ENCODE measurements at places on chromosomes 6 and 20. TPM values are rescaled to one million over a fixed set of nuclear protein-coding genes. Genes with fewer than 3 reads are reported as not detected.

TRAPPC3L gene
- 0.20 TPM for total RNA-seq

KCNQ2 gene
- total RNA-seq: not detected

MDFI gene
- 12.3 TPM for total RNA-seq

CRISP3 gene
- total RNA-seq: not detected

GRM1 gene
- total RNA-seq: 0.07 TPM

DNA sequence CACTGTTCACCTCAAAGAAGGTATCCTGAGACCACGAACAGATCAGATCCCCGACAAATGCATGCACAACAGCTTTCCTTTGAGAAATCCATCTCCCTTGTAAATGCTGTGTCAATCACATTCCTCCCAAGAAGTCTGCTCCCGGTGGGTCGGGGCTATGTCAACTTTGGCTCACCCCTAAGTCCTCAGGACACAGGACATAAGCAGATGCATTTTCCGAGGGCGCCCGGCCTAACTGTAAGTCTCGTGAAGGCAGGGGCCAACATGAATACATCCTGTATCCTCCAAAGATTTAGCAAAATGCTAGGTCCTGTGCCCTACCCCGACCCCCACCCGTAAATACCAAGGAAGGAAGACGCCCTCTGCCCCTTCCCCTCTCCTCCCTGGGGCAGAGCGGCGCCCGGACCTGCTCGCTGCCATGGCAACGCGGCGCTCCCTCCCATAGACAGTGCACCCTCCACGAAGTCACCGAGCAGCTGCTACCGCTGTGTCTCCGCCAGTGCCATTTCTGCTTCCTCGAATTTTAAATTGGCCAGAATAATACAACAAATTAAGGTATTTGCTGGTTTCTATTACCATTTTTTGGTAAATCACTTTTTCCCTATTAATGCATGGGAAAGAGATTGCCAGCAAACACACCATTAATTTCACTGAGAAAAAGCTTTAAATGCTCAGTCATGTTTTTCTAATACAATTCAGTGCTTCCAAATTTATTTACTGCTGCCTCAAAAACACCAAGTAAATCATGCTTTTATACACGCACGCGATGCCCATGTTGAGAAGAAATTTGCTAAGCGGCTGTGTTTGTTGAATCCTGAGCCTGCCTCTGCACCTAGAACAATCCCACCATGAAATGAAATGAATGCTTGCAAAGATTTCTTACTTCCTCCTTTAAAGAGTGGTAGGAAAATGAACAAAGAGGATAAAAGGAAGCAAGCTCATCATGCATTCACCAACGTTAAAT is 100.6 kb downstream of the PCSK2 start:
- DNase-seq: no peak
- no peaks in the 10 kb centered on the region for H3K4me1 ChIP-seq
- H3K4me3 ChIP-seq: no peak overlapping the region
- H3K27ac ChIP-seq: no peak overlapping the region

DNA sequence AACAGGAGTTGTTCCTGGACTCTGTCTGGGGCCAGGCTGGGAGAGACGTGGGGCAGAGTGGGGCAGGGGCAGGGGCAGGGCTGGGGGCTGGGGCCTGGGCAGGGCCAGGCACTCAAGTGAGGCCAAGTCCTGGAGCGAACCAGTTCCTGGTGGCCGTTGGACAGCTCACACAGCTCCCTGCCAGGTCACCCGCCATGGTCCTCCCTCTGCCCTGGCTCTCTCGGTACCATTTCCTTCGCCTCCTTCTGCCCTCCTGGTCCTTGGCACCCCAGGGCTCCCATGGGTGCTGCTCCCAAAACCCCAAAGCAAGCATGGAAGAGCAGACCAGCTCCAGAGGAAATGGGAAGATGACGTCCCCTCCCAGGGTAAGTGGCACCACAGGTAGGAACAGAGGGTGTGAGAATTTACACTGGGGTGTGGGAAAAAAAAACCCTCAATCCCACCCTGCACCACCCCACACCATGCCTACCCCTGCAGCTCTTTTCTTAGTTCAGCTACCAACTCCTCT is at the start of gene MCCD1:
Gene MCCD1, plus strand, starts transcription at position 142 of the 508 bp plus-strand sequence. Its CDS starts 53 bp downstream, at position 195.
- DNase-seq: no peak
- H3K27me3 ChIP-seq: no peaks in the 10 kb centered on the region
- H3K4me1 ChIP-seq: no peaks in the 10 kb centered on the region
- no peak within 1 kb of the TSS for H3K27ac ChIP-seq

GRCh38 chr6:26183237-26183580 is 96.0 kb downstream of the HFE start:
- no peak for DNase-seq
- H3K4me3 ChIP-seq: peak overlapping the region; percentile 59
- H3K27me3 ChIP-seq: no peaks in the 10 kb centered on the region
- peak overlapping the region; percentile 81 for H3K27ac ChIP-seq
- no peaks in the 10 kb centered on the region for H3K36me3 ChIP-seq
- H3K4me1 ChIP-seq: peaks cover 10% of the 10 kb centered on the region

- no peaks in the 10 kb centered on the region for H3K36me3 ChIP-seq
- H3K4me3 ChIP-seq: no peak overlapping the region
- no peaks in the 10 kb centered on the region for H3K27me3 ChIP-seq
- no peaks in the 10 kb centered on the region for H3K4me1 ChIP-seq
Measured at GRCh38 chr6:149043476-149044130, 273.9 kb upstream of the TAB2 start.

GRCh38 chr6:358432-358831 is 33.1 kb upstream of the IRF4 start:
- H3K27me3 ChIP-seq: no peaks in the 10 kb centered on the region
- no peaks in the 10 kb centered on the region for H3K4me1 ChIP-seq
- no peak for DNase-seq

DNA sequence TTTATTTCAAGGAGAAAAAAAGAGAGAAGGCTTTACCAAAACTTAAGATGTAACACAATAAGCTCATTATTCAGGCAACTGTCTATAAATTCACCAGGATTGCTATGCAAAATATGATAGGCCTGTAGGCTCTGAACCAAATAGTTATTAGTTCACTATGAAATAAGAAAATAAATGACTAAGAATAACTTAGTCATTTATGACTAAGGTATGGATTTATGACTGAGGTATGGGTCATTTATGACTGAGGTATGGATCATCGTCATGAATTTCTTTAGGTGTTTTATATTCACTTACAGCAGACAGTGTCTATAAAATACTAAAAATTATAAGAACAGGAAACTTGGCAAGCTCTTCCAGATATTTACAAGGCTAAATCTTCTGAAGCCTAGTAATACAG is 52.1 kb upstream of the SNX9 start:
- DNase-seq: no peak
- no peaks in the 10 kb centered on the region for H3K4me1 ChIP-seq
- H3K27me3 ChIP-seq: no peaks in the 10 kb centered on the region
- no peaks in the 10 kb centered on the region for H3K36me3 ChIP-seq
- no peak overlapping the region for H3K27ac ChIP-seq
- H3K4me3 ChIP-seq: no peak overlapping the region

DNA sequence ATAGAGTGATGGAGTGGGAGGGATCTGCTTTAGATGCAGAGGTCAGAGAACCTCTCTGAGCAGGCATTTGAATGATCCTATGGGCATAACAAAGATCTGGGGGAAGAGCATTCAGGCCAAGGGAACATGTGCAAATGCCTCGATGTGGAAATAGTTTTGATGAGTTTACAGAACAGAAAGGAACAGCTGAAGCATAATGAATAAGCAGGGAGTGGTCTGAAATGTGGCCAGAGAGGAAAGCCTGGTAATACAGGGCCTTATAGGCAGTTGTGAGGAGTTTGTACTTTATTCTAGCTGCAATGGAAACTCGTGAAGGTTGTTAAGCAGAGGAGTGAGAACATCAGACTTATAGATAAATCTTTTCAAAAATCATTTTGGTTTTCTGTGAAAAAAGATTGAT is 33.0 kb upstream of the ME1 start:
- H3K36me3 ChIP-seq: no peaks in the 10 kb centered on the region
- H3K4me3 ChIP-seq: no peak overlapping the region

- H3K27me3 ChIP-seq: no peaks in the 10 kb centered on the region
- no peak overlapping the region for H3K4me3 ChIP-seq
- H3K27ac ChIP-seq: no peak overlapping the region
- no peaks in the 10 kb centered on the region for H3K36me3 ChIP-seq
- H3K4me1 ChIP-seq: no peaks in the 10 kb centered on the region
Measured at GRCh38 chr20:44917399-44917798, 7.5 kb downstream of the PABPC1L start.

DNA sequence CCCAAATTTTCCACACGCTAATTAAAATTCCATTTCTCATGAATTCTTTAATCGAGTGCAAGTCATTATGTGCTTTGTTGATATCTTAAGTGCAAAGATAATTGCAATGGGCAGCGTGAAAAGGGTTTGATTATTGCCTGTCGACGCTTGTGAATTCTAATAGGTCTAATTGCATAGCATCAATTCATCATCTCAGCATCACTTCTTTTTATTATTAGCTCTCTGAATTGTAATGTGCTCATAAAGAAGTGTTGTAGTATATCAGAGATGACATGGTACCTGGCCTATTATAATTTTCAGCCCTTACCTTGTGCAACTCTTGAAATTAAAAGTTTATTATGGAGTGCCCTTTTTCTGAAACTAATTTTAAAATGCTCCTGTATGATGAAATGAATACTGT is 866.8 kb upstream of the FLRT3 start:
- no peak overlapping the region for H3K27ac ChIP-seq
- H3K27me3 ChIP-seq: no peaks in the 10 kb centered on the region
- DNase-seq: no peak

DNA sequence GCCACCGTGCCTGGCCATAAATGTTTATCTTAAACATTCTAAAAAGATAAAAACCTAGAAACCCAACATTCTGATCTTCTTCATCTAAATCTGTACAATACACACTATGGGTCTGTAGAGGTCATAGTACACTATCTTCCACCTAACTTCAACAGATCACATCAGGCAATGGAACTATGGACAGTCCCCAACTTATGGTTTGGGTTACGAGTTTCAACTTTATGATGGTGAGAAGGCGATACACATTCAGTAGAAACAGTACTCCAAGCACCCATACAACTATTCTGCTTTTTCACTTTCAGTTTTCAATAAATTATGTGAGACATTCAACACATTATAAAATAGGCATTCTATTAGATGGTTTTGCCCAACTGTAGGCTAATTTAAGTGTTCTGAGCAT is 23.1 kb downstream of the FKBP5 start:
- H3K27me3 ChIP-seq: no peaks in the 10 kb centered on the region
- no peak overlapping the region for H3K27ac ChIP-seq
- DNase-seq: no peak
- peaks cover 8% of the 10 kb centered on the region for H3K36me3 ChIP-seq
- no peak overlapping the region for H3K4me3 ChIP-seq

- H3K27me3 ChIP-seq: no peaks in the 10 kb centered on the region
- no peak for DNase-seq
- no peaks in the 10 kb centered on the region for H3K36me3 ChIP-seq
- H3K4me3 ChIP-seq: no peak overlapping the region
Measured at GRCh38 chr6:79954849-79955248, 7.5 kb upstream of the ELOVL4 start.

DNA sequence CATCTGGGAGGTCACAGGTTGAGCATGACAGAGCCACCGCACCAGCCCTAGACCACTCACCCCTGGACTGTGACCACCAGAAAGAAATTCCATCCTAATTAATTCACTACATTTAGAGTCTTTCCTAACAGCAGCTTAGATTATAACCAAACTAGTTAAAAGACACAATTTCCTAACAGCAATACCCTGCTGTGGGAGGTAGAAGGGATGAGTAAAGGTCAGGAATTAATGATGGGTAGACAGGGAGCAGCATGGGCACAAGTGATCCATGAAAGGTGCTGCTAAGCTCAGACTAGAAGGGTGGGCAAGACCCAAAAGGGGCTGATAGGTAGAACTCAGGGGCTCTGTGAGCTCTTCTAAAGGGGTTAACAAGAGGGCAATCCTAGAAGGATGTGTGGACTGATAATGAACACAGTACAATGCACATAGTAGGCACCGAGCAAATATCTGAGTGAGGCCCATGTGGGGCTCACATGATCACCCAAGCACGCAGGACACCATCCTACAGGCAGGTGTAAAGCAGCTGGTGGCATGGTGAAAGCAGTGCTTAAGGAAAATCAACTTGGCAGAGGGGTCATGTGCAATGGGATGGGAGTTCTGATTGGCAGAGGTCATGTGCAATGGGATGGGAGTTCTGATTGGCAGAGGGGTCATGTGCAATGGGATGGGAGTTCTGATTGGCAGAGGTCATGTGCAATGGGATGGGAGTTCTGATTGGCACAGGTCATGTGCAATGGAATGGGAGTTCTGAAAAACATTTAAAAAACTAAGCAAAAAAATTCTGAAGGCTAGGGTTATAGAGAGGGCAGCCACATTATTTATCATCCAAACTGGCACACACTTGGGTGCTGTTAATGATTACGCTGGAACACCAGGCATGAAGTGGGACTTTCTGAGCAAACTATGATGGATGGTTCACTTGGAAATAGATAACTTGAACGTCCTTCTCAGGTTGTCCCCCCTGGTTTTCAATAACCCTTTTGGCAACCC is 188.2 kb upstream of the FOXQ1 start:
- no peaks in the 10 kb centered on the region for H3K4me1 ChIP-seq
- DNase-seq: no peak
- no peaks in the 10 kb centered on the region for H3K27me3 ChIP-seq
- no peak overlapping the region for H3K4me3 ChIP-seq

DNA sequence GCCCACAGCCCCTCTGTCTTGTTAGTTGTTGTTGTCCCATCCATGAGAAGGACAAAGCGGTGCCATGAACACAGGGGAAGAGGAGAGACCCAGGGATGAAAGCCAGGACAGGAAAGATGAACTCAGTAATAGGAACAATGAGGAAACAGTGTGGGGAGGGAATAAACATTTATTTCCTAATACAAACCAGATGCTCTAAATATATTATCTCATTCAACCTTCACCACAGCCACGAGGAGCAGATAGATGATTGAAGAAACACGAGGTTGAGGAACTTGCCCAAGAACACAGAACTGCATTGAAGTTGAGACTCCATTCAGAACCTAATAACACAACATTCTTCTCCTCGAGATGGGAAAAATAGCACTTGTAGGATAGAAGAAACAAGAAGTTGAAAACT is 53.0 kb upstream of the AIG1 start:
- no peaks in the 10 kb centered on the region for H3K36me3 ChIP-seq
- H3K4me3 ChIP-seq: no peak overlapping the region
- DNase-seq: no peak
- H3K27me3 ChIP-seq: no peaks in the 10 kb centered on the region
- no peak overlapping the region for H3K27ac ChIP-seq

DNA sequence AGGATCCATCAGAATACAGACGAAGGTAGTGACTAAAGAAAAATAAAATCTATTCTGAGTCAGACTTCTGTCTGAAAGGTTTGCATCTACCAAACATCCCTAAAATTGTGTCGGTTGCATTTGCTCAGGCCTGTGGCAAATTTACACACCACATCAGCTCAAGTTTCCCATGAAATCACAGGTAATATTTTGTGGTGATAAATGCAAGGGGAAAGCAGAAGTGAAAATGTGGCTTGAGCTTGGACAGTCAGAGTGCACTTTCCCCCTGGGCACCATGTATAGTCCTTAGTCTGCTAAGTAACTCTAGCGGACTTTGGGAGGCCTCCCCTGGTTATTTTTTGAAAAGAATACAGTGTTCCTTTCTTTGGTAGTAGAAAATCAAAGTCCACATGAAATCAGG is 159.1 kb downstream of the PKHD1 start:
- no peak for DNase-seq
- no peaks in the 10 kb centered on the region for H3K27me3 ChIP-seq
- H3K36me3 ChIP-seq: no peaks in the 10 kb centered on the region
- H3K4me3 ChIP-seq: no peak overlapping the region

- H3K4me3 ChIP-seq: no peak overlapping the region
- H3K27ac ChIP-seq: no peak overlapping the region
- H3K36me3 ChIP-seq: no peaks in the 10 kb centered on the region
- no peaks in the 10 kb centered on the region for H3K27me3 ChIP-seq
- no peaks in the 10 kb centered on the region for H3K4me1 ChIP-seq
Measured at GRCh38 chr6:142417331-142417750, 115.5 kb downstream of the ADGRG6 start.

All from right atrium auricular region (tissue), 2 donors.